Esophagus squamous epithelium (tissue), 5 donors: ENCODE measurements at places on chromosomes 13 and 19.

- DNase-seq = no peak
These were observed 18.5 kb downstream of the LNX2 start for GRCh38 chr13:27601803-27602202.

DNA sequence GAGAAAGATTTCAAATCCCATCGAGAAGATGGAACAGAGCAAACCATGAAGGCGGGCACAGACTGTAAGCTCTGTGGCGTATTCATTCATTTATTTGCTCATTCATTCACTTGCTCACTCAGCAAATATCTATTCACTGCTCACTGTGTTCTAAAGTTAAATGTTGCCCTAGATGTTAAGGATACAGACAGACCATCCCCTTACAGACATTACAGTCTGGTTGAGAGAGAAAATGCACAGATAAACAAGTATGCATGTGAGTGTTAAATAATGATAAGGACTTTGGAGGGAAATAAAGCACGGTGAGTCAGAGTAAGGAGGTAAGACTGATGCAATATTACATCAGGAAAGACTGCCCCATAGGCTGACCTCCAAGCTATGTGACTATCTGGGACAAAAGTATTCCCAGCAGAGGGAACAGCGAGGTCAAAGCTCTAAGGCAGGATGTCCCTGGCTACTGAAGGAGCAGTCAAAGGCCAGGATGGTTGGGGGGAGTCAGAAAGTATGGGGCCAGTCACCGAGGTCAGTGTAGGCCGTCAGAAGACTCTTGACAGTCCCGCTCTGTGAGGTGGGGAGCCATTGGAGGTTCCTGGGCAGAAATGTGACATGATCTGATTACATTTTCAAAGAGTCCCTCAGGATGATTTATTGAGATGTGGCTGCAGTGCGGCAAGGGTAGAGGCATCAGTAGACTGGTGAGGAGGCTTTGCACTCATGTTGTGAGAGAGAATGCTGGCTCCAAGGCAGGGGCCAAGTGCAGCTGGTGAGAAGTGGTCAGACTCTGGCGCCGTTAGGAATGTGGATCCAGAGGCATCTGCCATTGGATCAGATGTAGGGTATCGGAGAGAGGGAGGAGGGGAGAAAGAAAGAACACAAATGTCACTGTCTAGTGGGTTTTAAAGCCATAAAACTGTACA lies 37.9 kb downstream of the MBNL2 start:
- no peak for DNase-seq

DNA sequence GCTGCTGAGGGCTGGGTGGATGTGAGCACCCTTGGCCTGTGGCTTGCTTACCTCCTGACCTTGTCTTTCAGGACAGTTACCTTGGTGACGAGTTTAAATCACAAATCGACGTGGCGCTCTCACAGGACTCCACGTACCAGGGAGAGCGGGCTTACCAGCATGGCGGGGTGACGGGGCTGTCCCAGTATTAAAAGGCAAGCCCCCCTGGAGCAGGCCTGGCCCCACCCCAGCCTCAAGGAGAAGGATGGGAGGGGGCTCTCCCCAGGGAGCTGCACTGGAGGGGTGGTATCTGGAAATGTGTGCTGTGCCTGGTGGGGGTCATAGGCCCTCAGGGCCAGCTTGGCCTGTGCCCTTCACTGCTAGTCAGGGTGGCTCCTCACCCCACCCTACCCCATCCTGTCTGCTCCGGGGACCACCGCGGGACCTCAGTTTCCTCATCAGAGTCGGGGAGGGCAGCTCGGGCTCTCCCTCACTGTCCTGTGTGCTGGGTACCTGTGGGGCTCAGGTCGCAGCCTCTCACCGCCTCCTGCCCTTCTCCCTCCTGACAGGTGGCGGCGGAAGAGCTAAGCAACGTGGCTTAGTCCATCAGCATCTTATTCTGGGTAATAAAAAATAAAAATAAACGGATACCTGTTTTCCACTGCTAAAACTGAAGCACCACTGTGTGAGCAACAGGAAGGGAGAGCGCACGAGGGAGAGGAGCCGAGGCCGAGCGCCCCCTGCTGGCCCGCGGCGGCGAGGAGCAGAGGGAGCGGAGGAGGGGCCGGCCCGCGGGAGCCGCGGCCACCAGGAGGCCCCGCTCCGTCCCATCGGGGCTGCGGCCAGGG lies 29.8 kb downstream of the CERS1 start:
- no peak for DNase-seq

GRCh38 chr13:43331672-43332071 lies 308.3 kb downstream of the DNAJC15 start:
- DNase-seq = no peak

- DNase-seq = no peak
These were observed 154.4 kb downstream of the EFNB2 start for GRCh38 chr13:106381091-106381490.

DNA sequence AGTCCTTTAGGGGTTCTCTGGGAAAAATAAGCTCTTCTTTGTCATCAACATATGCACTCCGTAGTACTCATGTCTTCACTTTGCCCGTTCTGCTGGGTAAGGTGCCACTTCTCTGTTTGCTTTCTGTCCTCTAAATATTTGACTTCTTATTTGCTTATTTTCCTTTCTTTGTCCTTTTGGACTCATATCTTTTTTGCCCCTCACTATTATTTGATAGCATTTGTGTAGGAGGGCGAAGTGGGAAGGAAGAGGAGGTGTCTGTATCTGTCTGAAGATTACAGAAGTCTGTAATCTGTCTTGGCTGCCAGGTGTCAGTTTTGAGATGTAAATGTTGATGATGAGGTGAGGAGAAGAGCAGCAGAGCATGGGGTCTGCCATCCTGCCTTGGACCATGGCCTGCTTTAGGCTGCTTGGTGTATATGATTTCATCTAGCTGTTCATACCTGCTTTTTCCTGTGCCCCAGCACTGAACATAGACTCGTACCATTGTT lies 30.8 kb downstream of the USPL1 start:
- DNase-seq = no peak

DNA sequence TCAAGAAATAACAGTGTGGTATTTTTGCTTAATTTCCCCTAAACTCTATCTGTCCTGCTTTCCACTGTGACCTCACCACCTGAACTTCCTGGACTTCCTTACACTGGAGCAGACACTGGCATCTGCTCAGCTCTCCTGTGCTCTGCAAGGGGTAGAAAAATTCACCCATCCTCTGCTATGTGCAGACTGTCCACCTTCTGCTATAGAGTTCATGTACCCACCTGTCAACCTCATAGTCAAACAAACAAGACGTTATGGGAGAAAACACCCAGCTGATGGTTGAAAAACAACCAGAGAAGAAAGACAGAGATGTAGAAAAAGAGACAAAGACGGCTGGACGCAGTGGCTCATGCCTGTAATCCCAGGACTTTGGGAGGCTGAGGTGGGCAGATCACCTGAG lies 12.2 kb downstream of the LAIR1 start:
- no peak for DNase-seq

DNA sequence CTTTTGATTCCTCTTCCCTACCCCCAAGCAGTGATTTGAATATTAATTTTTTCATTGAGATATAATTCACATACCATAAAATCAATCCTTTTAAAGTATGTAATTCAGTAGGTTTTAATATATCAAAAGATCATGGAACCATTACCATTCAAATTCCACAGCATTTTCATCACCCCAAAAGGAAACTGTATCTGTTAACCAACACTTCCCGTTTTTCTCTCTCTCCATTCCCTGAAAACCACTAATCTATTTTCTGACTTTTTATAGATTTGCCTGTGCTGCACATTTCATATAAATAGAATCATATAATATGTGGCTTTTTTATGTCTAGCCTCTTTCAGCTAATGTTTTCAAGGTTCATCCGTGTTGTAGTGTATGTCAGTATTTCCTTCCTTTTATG lies 107.1 kb downstream of the PAN3 start:
- DNase-seq = no peak

DNA sequence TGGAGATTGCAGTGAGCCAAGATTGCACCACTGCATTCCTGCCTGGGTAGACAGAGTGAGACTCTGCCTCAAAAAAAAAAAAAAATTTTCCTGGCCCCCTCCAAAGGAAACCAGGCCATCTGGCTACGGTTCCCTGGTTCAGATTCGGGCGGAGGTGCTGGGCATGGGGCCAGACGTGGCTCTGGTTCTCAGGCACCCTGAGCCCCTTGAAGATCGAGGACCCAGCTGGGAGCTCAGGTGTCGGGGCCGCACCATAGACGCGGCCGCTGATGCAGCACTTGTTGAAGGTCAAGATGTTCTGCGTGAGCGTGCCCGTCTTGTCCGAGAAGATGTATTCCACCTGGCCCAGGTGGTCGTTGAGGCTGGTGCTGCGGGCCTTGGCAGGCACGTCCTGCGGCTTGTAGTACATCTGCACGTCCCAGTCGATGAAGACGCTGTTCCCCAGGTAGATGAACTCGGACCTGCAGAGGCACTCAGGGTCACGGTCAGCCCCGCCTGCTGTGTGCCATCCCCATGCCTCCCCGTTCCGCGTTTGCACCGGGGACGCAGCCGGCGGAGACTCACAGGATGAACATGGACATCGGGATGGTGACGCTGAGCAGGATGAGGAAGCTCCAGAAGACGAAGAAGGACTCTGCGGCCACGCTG lies 12.3 kb downstream of the ATP8B3 start:
- no peak for DNase-seq

DNA sequence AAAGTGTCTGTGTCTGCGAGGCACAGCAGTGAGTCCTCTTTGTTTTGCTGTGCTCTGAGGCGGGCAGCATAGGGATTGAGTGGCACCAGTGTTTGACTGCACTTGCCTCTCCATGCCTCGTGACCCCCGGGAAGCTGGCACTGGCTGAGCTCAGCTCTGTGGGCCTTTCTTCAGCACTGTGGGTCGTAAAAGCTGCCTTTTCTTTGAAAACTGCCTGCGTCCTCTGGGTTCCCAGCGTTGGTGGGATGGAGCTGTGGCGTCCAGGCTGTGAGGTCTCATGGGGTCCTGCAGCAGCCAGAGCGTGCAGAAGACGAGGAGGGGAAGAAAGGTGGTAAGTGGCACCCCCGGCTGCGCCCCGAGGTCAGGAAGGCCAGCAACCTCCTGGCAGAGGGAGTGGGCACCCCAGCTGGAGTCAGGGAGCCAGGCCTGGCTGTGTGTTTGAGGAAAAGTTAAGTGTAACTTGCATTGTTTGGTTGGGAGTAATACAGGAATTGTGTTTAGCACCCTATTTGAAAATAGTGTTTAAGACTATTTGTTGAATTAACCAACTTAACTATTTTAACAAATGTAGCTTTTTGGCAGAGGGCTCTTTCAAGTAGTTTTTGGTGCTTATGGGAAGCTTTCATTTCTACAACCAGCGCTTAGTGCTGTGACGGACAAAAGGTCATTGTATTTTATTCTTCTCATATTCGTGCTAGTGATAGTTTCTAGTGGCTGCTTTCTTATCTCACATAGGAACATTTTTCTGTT lies 79.3 kb upstream of the TEX29 start:
- DNase-seq = no peak

DNA sequence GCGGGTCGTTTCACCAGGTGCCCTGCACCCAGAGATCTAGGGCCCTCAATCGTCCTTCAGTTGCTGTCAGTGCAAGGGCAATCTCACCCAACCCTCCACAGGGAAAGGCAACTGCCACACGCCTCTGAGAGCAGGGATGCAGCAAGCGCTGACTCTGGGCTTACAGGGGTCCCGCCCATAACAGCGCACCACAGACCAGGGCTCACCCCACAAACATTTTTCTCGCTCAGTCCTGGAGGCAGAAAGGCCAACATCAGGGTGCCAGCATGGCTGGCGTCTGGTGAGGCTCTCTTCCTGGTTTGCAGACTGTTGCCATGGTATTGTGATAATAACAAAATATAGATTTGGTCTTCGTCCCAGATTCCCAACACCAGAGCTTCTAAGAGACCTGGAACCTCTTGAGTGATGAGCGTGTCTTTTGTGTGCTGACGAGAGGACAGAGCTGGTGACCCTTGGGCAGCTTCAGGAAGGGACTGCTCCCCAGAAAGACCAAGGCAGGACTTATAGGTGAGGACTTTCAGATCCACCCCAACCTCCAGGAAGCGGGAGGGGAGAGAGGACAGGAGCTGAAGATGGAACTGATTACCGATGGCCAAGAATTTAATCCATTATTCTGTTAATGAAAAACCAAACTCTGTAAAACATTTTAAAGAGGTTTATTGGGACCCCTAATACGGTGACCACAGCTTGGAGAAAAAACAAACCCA lies 51.3 kb downstream of the C13orf46 start:
- DNase-seq = no peak

DNA sequence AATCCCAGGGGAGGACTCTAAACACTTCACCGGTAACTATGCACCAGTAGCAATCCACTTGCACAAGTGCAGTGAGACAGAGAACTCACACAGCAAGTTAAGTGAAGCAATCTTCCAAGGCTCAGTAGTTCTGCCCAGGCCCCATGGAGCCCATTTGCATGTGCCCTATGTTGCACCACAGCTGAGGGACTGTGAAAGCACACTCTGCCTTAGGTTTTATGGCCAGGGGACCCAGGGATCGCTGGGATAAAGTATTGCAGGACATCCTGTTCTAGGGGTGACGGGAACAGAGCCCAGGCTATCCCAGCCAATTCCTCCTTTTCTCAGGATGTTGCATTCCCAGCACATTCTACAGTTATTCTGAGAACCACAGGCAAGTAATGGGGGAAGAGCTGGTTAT lies 6.0 kb upstream of the AMER2 start:
- DNase-seq = no peak

DNA sequence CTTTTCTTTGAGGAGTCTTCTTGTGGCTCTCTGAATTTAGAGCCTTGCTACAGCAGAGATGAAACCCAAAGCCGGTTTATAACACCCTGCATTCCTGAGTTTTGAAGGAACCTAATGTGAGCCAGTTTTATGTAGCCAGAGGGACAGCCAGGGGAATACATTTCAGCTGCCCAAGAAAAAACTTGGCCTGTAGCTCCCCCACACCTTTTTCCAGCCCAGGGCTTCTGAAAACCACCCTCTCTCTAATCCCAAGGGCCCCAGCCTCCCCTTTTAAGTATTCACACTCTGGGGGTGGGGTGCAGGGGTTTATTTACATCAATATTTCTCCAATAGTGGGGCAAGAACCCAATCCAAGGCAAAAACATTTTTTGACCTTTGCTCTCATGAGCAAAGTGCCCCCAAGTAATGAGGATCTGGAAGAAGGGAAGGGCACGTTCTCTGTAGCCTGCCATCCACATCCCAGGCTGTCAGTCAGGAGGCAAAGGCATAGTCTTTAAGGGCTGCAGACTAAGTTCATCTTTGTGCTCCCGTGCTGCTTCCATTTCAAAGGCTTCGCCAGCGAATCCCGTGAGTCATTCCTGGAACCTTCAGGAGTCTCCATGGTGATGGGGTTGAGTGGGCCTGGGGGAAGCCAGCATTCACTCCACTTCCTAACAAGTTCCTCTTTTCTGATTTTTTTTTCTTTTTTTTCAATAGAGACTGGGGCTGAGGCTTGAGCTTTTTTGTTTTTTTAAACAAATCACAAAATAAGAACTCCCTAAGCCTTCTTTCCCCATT lies 33.2 kb upstream of the MEDAG start:
- no peak for DNase-seq
